ENCODE measurements at places on chromosomes 3 and 15.

DNA sequence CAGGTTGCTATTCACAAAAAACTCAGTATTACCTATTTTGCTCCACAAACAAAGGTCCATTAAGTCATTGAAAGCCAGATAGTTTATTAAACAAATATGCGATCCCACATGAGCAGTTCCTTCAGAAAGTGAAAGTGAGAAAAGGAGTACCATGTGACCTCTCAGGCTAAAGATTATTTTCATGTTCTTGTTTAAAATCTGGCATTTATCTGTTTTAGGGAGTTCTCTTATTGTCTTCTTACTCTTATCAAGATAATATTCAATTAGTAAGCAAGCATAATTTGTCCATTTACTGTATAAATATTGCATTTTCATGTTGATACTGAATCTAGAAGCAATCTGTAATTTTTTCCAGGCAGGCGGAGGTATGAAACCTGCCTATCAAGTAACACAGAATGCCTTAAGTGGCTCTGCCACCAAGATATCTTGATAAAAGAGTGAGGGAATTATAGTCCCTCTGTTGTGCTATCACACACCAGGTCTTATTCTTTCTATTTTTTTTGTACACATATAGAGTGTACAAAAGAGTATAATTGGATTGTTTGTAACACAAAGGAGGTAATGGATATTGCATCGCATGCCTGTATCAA, 20.1 kb upstream of the PLSCR5 start:
- DNase-seq, result peak; percentile 18

GRCh38 chr15:48555241-48555881, 90.1 kb downstream of the FBN1 start:
- peak; percentile 88 for DNase-seq

DNA sequence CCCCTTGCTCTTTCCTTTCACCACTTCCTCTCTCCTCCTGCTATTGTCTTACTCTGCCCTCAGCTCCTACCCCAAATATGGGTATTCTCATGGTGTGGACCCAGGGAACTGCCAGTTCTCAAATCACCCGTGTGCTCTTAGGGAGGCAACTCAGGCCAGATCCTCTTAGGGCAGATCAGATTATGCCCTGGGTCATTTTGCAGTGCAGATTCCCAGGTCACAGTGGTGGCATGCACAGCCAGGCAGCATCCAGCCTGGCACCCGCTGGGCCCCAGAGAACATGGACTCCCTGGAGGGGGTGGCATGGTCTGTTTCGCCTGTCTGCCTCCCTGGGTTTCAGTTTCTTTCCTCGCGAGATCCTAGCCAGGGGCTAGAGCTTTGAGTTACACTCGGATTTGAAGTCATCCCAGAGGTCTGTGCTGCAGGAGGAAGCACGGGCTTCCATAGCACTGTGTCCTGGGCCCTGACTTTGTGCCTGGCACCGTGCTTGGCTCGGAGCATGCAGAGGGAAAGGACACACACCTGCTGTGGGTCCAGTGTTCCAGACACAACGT, 96.1 kb downstream of the TOP2B start:
- no peak for DNase-seq

DNA sequence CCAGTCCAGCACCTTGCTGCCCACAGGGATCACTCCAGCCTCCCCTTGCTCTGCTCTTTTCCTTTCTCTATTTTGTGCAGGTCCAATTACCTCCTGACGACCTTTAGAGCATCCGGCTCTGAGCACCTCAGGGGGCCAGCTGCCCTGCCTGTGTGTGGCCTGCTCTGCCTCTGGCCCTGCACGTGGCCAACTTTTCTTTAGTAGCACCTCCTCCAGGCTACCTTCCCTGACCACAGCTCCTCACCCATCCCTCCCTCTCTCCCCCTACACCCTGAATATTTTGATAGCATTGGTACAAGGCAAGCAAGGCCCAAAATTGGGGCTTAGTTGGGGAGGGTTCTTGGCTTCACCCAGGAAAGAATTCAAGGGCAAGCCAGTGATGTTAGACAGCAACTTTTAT, 66.9 kb upstream of the PRR20G start:
- no peak for DNase-seq

- DNase-seq, result no peak
These were observed 66.4 kb upstream of the AGTR1 start for GRCh38 chr3:148631124-148631903.

GRCh38 chr3:24470277-24470676, 24.4 kb downstream of the THRB start:
- DNase-seq, result no peak

- no peak for DNase-seq
These were observed 2.2 kb downstream of the VPS8 start for GRCh38 chr3:184814214-184814613.

DNA sequence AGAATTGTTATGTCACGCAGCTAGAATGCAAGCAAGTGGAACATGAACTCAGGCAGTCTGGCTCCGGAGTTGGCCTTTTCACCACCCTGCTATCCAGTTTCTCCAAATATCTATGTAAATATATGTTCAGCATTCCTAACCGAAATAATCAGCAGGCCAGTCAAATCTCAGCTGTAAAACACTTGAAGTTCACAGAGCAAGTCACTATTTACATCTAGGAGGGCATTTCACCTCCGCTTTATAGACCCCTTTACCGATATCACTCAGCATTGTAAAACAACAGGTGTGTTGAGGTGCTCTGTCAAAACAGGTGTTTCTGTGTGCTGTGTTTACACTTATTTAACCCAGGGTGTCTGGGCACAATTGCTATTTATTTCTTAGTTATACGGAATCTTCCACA, 12.2 kb upstream of the HES1 start:
- no peak for DNase-seq

Data from EL (cell line).